GM06990 (cell line): ENCODE measurements at places on chromosomes 1 and 21.

GRCh38 chr1:176880955-176881595, 283.4 kb downstream of the ASTN1 start:
- no peak for DNase-seq

GRCh38 chr1:222275729-222276465, 272.0 kb downstream of the HHIPL2 start:
- DNase-seq, result no peak

DNA sequence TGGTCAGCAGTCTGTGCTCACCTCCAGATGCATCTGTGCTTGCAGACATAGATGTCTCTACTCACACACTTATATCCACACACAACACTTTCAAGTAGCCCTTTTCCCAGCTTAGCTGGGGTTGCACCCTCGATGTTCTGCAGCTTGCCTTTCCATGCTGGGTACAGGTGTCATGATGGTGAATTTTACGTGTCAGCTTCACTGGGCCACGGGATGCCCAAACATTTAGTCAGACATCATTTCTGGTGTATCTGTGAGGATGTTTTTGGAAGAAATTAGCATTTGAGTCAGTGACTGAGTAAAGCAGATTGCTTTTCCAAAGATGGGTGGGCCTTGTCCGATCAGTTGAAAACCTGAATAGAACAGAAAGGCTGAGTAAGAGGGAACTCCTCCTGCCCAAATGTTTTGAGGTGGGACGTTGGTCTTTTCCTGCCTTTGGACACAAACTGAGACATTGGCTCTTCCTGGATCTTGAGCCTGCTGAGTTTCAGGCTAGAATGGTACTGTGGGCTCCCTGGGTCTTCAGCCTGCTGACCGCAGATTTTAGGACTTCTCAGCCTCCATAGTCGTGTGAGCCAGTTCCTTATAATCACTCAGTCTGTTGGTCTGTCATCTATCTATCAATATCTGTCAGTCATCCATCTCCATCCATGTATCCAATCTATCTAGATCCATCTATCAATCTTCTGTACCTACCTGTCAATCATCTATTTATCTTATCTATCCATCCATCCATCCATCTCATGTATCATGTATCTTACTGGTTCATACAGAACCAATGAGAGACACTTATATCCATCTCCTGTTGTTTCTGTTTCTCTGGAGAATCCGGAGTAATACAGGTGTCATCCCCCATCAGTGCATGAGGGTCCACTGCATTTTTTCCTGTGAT, 12.7 kb upstream of the OBSCN start:
- DNase-seq, result no peak

DNA sequence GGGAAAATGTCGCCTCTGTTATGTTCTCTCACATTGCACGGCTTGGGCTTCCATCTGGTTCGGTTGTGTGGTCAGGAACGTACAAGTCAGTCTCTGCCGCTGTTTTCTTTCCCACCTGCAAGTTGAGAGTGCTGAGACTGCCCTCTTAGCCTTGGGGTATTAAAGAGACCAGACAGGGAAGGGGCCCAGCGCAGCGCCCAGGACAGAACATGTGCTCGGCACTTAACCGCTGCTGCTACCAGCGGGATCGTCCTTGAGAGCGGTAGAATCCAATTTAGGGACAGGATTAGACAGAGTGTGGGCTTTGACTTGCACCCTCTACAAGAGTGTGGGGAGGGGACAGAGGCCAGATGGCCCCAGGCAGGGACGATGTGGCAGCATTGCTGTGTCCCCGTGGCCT, 17.7 kb upstream of the AGPAT3 start:
- DNase-seq, result no peak

DNA sequence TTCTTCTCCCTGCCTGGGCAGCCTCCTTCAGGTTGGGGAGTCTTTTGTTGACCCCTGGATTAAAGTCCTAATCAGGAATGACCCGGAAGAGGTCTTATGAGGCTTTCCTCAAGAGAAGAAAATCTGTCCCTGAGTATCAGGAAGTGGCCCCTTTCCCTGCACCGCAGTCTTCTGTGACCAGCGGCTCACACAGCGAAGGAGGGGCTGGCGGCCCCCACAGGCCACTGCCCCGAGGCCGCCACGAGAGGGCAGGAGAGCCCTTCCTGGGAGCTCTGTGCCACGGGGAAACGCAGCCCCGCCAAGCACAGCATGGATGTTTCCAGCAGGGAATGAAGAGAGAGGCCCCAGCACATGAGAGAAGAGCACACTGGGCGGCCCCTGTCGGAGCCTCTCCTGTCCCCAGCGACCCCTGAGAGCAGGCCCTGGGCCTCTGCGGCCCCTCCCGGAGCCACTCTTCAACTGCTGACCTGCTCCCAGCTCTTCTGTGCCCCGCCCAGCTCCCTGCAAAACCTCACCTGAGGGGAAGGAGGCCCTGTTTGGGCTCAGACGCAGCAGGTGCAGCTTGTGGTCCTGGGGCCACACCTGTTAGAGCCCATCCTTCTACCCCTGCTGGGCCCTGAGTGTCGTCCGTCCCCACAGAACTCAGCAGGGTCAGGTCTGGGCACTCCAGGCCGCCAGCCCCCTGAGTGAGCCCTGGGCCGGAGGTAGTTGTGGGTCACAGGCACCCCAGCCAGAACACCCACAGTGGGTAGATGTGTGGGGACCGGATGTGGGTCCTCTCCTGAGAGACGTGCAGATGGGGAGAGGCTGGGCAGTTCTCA, 4.9 kb upstream of the POFUT2 start:
- peak; percentile 69 for DNase-seq

DNA sequence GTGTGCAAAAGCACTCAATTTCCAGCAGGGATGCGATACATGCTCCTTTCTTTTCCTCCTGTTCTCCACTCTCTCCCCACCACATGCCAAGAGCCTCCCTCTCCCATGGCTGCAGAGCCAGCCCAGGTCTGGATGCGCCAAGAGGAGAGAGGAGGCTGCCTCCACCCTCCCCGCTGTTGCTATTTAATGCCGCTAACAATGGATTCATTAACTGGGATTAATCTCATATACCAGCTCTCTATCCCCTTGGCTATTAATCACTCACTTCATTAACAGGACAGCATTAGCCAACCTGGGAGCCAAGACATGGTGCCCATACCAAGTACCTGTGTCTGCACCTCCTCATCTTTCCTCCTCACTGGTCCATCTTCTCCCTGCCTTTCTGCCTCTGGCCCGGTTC, 49.1 kb upstream of the SCMH1 start:
- no peak for DNase-seq

- DNase-seq, result peak; percentile 80
These were observed 1.7 kb downstream of the PLEKHG5 start for GRCh38 chr1:6489799-6490180.

DNA sequence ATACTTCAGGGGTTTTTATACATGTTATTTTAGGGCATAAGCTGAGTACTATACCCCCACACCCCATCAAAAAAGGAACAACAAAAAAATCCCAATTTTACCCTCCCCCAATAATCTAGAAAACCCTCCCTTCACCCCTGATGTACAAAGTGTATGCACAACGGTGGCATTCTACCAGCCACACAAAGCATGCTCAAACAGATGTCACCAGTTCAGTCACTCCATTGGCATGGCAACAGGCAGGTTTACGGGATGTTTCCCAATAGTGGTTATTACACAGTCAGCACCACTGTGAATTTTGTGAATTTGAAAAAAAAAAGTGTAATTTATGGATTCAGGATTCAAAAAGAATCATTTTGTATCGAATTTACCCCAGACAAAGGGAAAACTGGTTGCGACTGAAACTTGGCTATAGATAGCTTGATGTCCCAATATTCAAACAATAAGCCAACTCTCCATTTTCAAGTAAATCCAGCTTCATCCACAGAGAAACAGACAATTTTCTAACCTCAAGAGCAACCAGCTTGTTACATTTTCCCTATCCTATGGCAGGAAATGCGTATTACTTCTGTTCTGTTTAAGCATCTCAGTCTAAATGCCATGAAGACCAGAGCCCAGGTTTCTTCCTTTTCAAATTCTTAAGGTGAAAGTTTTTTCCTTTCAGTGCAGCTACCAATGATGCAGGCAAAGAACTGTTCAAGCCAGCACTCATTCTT, 34.0 kb upstream of the SLC45A3 start:
- no peak for DNase-seq

GRCh38 chr1:54826226-54826816, 25.2 kb upstream of the TTC22 start:
- no peak for DNase-seq
